ENCODE measurements at places on chromosomes 5 and 9.

- no peak for DNase-seq
These were observed 59.2 kb upstream of the CPEB4 start for GRCh38 chr5:173828952-173829351.

DNA sequence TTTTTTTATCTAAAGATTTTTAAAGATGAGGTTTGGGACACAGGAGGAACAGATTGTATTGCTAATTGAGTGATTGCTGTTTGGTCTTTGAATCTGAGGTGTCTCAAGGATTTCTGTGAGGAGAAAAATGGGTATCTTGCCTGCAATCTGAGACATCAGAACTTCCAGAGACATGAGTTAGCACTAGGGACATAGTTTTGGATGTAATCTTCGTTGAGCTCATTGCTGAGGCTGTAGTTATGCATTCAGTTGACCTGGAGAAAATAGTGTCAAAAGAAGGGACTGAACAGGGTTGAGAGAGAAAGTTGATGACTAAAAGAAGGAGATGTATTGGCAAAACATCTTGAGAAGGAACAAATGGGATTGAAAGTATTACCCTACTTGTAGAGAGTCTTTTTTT is 24.6 kb downstream of the C9orf85 start:
- no peak for DNase-seq

DNA sequence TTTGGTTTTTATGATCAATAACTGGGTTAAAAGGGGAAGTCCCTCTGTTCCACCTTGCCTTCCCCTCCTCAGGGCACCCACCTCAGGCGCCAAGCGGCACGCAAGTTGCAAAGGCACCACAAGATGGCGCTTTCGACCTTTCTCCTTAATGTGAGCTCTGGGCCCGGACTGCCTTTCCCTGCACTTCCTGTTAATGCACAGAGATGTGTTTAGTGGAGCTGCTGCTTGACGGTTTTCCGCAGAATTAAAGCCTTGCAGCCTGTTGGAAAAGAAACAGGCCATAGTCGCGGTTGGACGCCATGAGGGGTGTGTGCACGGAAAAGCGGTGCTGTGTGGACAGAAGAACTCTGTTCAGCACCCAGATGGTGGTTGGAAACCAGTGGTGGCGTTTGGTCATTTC is 17.9 kb downstream of the CXCL14 start:
- DNase-seq, result no peak

DNA sequence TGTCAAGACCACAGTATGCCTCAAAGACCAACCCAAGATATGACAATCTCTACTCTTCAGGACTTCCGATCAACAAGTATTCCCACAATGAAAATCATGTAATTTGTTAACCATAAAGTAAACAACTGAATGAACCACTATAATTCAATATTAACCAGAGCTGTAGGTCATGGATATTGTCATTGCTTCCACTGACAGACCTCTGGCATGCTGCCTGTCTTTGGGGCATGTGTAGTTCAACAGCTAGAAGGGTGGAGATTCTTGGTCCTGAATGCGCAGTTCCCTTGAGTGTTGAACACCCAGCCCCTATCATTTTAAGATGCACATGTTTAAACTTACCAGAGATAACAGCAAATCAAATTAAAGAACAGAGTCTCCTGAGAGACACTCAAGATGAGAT is 283.0 kb downstream of the CEMIP2 start:
- DNase-seq, result no peak

Data from stimulated activated CD4-positive, alpha-beta T cell treated with anti-CD3 and anti-CD28 coated beads, Interleukin-15, amount 100 ng/mL, for 1 hour (primary cell).